ENCODE measurements at places on chromosomes 6 and 20. TPM values are rescaled to one million over a fixed set of nuclear protein-coding genes. Genes with fewer than 3 reads are reported as not detected.

The C6orf118 gene
- not detected for total RNA-seq

The LINC00237 gene
- total RNA-seq = not detected

The HDGFL1 gene
- total RNA-seq = not detected

The CCN5 gene
- total RNA-seq = not detected

The ALDH5A1 gene
- 1.2 TPM for total RNA-seq

The COL12A1 gene
- 2.4 TPM for total RNA-seq

The SLC35F1 gene
- 22.4 TPM for total RNA-seq

The CDKAL1 gene
- 24.8 TPM for total RNA-seq

The PBOV1 gene
- total RNA-seq = not detected

The THBS2 gene
- 3.1 TPM for total RNA-seq

The SYCP2L gene
- total RNA-seq = 20.5 TPM
